Osteoblast (primary cell): ENCODE measurements at places on chromosomes 7 and 10.

GRCh38 chr10:50604049-50604640 lies 19.6 kb downstream of the SGMS1 start:
- DNase-seq = no peak

DNA sequence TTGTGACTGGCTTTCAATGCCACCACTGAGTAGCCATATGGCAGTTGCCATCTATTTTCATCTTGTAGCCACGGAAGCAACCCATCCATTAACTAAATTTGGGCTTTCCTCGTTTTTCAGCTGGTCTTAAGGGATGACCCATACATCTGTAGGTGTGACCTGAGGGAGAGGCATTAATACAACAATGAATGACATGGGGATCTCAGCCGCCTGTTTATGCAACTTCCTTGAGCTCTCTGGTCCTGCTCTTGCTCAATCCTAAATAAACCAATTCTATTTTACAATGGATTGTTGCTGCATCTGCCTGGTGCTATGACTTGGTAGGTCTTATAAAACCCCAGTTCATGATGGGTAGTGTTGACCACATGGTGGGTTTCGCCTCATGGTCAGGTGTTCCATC lies 21.9 kb upstream of the ADAM22 start:
- no peak for DNase-seq

DNA sequence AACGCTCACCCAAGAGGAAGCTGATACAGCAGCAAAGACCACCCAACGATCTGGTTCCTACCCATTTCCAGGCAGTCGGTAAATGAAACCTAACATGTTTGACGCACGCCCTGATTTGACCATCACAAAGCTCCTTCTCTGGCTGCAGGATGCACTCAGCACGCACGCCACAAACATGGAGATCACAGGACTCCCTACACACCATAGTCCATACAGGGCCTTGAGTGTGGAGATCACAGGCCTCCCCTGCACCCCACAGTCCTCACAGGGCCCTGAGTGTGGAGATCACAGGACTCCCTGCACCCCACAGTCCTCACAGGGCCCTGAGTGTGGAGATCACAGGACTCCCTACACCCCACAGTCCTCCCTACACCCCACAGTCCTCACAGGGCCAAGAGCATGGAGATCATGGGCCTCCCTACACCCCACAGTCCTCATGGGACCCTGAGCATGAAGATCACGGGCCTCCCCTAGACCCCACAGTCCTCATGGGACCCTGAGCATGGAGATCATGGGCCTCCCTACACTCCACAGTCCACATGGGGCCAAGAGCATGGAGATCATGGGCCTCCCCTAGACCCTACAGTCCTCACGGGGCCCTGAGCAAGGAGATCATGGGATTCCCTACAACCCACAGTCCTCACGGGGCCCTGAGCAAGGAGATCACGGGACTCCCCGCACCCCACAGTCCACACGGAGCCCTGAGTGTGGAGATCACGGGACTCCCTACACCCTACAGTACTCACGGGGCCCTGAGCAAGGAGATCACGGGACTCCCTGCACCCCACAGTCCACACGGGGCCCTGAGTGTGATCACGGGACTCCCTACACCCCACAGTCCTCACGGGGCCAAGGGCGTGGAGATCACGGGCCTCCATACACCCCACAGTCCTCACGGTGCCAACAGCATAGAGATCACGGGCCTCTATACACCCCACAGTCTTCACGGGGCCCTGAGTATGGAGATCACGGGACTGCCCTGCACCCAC lies 409.2 kb downstream of the DNAJB6 start:
- no peak for DNase-seq

- DNase-seq = peak; percentile 65
These were observed 35.2 kb downstream of the CAMK2B start for GRCh38 chr7:44290252-44290620.

GRCh38 chr7:118844748-118845147 lies 620.2 kb downstream of the ANKRD7 start:
- DNase-seq = no peak

DNA sequence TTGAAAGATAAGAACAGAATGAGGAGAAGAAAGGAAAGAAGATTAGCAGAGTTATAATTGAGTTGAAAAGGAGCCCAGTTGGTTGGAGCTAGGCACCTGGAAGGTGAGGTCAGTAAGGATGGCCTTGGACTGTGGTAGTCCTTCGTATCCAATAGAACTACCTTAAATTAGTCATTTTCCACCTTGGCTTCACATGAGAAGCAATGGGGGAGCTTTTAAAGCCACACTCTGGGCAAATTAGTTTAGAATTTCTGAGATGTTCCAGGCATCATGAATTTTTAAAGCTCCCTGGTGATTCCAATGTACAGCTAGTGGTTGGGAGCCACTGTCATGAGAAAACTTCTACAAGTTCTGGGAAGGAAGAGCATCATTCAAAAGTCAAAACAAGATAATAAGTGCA lies 27.3 kb upstream of the CYP3A5 start:
- DNase-seq = no peak

DNA sequence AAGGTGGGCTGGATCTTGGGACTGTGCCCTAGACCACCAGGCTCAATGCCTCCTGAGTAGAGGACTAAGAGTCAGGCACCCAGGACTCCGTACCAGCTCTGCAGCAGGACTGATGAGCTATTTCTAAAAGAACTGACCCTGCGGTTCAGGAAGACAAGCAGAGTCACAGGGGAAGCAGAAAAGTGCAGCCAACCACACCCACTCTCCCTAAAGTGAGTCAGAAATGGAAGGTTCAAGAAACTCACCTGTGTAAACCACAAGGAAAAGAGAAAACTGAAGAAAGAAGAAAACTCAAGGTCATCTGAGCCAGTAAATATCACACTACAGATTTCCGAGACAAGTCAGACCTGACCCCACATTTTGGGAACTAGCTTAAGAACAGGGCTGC lies 2.5 kb downstream of the PARP12 start:
- no peak for DNase-seq

GRCh38 chr10:114151486-114151885 lies 22.5 kb downstream of the CCDC186 start:
- peak; percentile 54 for DNase-seq

GRCh38 chr7:149690688-149691446 lies 82.5 kb downstream of the ZNF467 start:
- peak; percentile 92 for DNase-seq

DNA sequence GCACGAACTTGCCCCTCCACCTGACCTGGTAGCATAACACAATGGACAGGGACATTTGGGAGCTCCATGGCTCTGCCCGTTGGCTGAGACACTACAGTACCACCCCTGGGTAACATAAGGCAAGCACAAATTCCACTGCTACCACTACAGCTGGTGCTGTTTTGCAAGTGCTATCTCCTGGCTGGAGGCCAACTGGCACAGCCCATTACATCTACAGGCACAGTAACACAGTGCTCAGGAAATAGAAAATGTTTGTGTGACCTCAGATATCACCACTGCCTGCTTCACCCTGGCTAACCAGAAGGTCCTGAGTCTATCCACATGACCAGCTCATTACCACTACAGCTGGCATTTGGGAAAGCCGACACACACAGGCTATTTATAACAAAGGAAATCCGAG lies 631.1 kb upstream of the MBL2 start:
- DNase-seq = no peak

DNA sequence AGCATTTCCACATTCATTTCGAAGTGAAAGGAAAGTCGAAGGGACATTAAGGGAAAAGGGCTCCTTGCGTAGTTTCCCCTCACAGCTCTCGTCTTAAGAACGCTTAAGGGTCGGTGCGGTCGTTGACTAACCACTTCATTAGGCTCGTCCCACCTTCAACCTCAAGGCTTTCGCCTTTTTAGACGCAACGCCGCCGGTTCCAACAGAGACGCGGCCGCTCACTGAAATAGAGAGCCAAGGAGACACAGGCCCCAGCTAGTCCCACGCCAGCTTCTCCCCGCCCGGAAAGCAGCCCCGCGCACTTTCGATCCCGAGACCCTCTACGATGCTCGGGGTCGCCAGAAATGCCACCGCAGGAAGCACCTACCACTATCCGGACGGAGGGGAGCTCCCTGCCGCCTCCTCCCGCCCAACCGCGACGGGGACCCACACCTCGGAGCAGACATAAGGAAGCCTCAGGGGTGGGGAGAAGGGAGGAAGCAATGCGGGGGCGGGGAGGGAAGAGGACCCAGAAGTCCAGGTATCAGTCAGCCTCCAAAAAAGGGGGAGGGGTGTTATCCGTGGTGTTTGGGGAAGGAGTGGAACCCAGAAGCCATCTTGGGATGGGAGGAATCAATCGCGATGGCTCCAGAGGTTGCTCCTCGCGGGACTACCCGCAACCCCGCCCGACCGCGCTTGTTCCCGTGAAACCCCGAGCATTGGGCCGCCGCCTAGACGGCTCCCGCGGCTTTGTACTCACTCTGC lies 559 bp downstream of the TRA2A start:
- DNase-seq = peak; percentile 81

GRCh38 chr7:10076660-10077300 lies 896.9 kb upstream of the PHF14 start:
- no peak for DNase-seq

- no peak for DNase-seq
These were observed 470.5 kb upstream of the LRRTM3 start for GRCh38 chr10:66455304-66455703.
